Naive thymus-derived CD4-positive, alpha-beta T cell (primary cell): ENCODE measurements at places on chromosomes 2 and 18. TPM values are rescaled to one million over a fixed set of nuclear protein-coding genes. Genes with fewer than 3 reads are reported as not detected.

WDR7 gene
- polyA plus RNA-seq, result 31.9 TPM

INPP5D gene
- 122 TPM for polyA plus RNA-seq

PROM2 gene
- polyA plus RNA-seq, result not detected

SPHKAP gene
- not detected for polyA plus RNA-seq

CYP27A1 gene
- not detected for polyA plus RNA-seq

CROCC2 gene
- polyA plus RNA-seq, result not detected

MYOM1 gene
- polyA plus RNA-seq, result 1.9 TPM

DNA sequence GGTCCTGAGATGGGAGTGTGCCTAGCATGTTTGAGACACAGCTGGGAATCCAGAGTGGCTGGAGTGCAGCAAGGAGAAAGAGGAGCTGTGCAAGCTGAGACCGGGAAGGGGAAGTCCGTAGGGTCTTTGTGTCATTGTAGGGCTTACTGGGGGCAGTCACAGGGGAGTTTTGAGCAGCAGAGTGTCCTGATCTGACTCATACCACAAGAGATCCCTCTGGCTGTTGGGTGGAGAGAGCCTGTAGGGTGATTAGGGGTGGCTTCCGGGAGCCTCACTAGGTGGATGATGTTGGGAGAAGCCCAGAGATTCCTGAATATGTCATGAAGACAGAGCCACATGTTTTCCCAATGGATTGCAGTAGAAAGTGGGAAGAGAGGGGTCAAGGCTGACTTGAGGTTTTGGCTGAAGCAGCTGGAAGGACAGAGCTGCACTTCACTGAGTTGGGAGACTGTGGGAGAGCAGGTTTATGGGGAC, 30.9 kb downstream of the FHOD3 start:
- DNase-seq, result no peak
- H3K27ac ChIP-seq, result no peak overlapping the region
- H3K4me3 ChIP-seq, result no peak overlapping the region
- no peaks in the 10 kb centered on the region for H3K36me3 ChIP-seq
- no peaks in the 10 kb centered on the region for H3K27me3 ChIP-seq

- no peak overlapping the region for H3K27ac ChIP-seq
- no peaks in the 10 kb centered on the region for H3K27me3 ChIP-seq
- DNase-seq, result no peak
Measured at GRCh38 chr2:104774631-104775030, 79.3 kb upstream of the POU3F3 start.

DNA sequence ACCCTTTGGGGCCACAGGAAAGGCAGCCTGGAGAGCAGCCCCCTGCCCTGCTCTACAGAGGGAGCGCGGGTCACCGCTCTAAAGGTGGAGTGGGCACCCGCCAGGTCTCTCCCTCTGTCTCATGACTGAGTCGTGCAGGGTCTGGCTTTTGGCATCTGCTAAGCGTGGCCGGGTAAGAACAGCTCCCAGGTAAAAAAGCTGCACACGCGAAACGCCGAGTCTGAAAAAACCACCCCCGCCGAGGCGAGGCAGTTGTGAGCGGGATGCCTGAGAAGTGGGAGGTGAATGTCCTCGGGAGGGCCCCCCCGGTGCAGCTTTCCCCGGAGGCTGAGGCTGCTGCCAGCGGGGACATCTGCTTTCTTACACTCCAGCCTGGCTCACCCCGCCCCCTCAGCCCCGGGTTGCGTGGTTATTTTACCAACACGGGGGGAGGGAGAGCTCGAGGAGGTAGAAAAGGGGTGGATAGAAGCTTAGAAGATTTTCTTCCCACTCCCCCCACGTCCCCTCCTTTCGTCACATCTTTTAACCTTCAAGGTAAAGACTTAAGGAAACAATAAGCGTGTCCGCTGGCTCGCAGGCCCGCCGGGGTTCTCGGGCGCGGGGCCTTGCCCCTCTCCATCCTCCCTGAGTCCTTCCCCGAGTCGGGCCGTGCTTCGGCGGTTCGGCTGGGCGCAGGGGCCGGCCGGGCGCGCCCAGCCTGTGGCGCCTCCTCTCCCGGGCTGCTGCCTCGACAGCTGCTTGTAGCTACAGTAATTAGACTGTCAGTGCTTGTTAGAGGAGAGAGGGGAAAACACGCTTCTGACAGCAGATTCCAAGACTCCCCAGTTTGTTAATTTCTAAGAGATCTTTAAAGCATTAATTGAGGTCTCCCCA, 70.6 kb upstream of the PSMD14 start:
- H3K36me3 ChIP-seq, result no peaks in the 10 kb centered on the region
- peak overlapping the region; percentile 76 for H3K4me3 ChIP-seq
- peak; percentile 47 for DNase-seq
- peaks cover 16% of the 10 kb centered on the region for H3K4me1 ChIP-seq

DNA sequence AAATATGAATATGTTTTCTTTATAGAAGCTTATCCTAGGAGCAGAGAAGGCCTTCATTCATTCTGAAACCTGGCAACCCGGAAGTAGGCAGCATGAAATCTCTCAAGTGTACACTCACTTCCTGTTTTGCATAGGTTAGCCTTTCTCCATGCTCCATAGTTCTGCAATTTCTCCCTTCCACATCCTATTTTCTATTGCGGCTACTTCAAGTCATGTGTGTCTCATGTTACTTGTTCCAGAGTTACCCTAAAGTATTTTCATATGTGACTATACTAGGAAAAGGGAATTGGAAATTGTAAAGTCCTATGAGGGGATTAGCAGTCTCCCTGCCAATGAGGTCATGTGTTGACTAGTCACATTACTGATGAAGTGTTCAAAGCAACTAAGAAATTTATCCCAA, 320.6 kb downstream of the NCKAP5 start:
- H3K36me3 ChIP-seq, result no peaks in the 10 kb centered on the region
- H3K4me1 ChIP-seq, result no peaks in the 10 kb centered on the region
- H3K27me3 ChIP-seq, result no peaks in the 10 kb centered on the region
- no peak overlapping the region for H3K27ac ChIP-seq
- H3K4me3 ChIP-seq, result no peak overlapping the region
- DNase-seq, result no peak

GRCh38 chr2:136492901-136493300, 272.4 kb upstream of the THSD7B start:
- no peak overlapping the region for H3K27ac ChIP-seq
- no peaks in the 10 kb centered on the region for H3K4me1 ChIP-seq
- H3K4me3 ChIP-seq, result no peak overlapping the region
- no peaks in the 10 kb centered on the region for H3K36me3 ChIP-seq
- no peaks in the 10 kb centered on the region for H3K27me3 ChIP-seq
- no peak for DNase-seq

DNA sequence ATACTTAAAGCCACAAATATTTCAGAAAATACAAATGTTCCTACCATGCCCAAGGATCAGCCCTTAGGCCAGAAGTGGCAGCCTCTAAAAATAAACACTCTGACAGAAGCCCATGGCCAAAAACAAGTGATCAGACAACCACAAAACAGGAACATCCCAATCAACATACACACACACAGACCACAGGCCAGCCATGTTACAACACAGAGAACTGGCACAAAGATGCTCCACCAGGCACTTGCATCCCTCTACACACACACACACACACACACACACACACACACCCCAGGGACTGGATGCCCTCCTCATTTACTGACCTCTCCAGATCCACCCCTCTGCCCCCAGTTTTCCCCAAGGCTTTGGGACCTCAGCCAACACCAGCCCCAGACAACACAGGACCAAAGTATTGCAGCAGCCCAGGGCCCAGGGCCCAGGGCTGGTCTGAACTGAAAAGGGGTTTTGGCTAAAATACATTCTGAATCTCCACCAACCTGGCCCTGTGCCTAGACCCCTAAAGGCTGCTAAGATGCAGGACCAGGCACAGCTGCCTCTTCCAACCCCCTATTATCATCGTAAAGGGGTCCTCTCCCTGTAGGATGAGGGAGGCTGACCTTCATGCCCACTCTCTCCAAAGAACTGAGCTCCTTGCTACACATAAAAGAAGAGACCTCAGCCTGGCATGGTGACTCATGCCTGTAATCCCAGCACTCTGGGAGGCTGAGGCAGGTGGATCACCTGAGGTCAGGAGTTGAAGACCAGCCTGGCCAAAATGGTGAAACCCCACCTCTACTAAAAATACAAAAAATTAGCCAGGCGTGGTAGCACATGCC, 151.4 kb downstream of the TNS1 start:
- H3K4me1 ChIP-seq, result no peaks in the 10 kb centered on the region
- no peak overlapping the region for H3K27ac ChIP-seq
- no peak overlapping the region for H3K4me3 ChIP-seq
- H3K36me3 ChIP-seq, result no peaks in the 10 kb centered on the region

- H3K4me1 ChIP-seq, result no peaks in the 10 kb centered on the region
- DNase-seq, result no peak
- H3K27ac ChIP-seq, result no peak overlapping the region
- H3K4me3 ChIP-seq, result no peak overlapping the region
Measured at GRCh38 chr2:235053651-235054050, 101.8 kb downstream of the SH3BP4 start.

DNA sequence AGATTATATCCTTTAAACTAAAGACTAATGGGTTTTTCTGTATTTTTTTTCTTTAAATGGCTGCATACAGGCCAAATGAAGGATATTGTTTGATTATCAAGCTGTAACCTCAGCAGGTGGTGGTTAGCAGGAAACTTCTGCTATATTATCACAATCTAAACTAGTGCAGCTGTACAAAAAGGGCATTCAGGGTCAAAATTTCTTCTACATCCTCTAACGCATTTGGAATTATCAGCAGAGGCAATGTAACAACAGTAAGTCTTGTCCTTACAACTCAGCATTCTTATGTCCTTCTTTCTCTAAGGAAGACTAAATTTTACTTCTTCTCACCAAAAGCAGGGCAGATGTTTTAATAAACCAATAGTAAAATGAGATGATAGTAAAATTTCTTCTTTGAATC, 135.8 kb upstream of the FN1 start:
- no peaks in the 10 kb centered on the region for H3K36me3 ChIP-seq
- no peak overlapping the region for H3K27ac ChIP-seq
- no peak for DNase-seq
- H3K4me1 ChIP-seq, result no peaks in the 10 kb centered on the region

DNA sequence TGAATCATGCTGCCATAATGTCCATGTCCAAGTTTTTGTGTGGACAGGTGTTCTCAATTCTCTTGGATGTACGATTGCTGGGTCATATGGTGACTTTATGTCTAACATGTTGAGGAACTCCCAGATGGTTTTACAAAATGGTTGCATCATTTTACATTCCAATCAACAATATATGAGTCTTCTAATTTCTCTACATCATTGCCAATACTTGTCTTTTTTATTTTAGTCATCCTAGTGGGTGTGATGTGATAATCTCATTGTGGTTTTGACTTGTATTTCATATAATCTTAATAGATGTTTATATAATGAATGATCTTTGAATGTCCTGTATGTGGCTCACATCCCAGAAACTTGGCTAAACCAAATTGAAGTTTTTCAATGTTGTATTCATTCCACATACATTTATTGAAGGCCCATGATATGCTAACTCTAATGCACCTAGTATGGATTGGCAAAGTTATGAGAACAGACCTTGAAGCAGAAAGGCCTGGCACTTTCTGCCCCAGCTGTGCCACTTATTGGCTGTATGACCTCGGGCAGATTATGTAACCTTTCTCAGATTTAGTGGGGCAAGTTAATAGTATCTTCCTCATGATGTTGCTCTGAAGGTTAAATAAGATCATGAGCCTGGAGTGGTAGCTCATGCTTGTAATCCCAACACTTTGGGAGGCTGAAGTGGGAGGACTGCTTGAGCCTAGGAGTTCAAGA, 205.4 kb downstream of the RAB3GAP1 start:
- H3K27ac ChIP-seq, result no peak overlapping the region
- DNase-seq, result no peak
- no peaks in the 10 kb centered on the region for H3K27me3 ChIP-seq
- H3K4me3 ChIP-seq, result no peak overlapping the region
- no peaks in the 10 kb centered on the region for H3K4me1 ChIP-seq

DNA sequence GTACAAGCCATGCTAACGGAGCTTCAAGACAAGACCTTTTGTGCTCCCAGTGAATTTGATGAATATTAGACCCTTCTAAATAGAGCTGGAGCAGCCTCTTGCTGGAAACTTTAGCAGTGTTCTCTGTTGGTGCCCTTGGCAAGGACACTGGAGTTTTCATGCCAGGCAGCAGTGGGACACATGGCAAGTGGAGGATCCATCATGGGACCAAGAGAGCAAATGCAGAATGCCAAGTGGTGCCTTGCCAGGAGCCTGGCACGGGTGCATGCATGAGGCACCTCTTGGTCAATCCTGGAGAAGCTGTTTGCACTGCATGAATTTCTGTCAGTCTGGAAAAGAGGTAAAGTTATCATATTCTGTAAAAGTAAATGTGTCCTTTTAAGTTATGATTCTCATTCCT, 59.1 kb downstream of the NETO1 start:
- H3K27me3 ChIP-seq, result no peaks in the 10 kb centered on the region
- no peak overlapping the region for H3K4me3 ChIP-seq
- no peaks in the 10 kb centered on the region for H3K4me1 ChIP-seq
- H3K36me3 ChIP-seq, result no peaks in the 10 kb centered on the region

GRCh38 chr2:173124441-173124840, 48.8 kb downstream of the MAP3K20 start:
- no peaks in the 10 kb centered on the region for H3K4me1 ChIP-seq
- no peak for DNase-seq
- H3K27ac ChIP-seq, result no peak overlapping the region
- no peaks in the 10 kb centered on the region for H3K36me3 ChIP-seq

GRCh38 chr2:130338793-130339345, 3.8 kb upstream of the IMP4 start:
- H3K4me1 ChIP-seq, result peaks cover 9% of the 10 kb centered on the region
- H3K27ac ChIP-seq, result no peak overlapping the region
- no peaks in the 10 kb centered on the region for H3K27me3 ChIP-seq
- H3K36me3 ChIP-seq, result peaks cover 34% of the 10 kb centered on the region
- DNase-seq, result no peak
- no peak overlapping the region for H3K4me3 ChIP-seq

DNA sequence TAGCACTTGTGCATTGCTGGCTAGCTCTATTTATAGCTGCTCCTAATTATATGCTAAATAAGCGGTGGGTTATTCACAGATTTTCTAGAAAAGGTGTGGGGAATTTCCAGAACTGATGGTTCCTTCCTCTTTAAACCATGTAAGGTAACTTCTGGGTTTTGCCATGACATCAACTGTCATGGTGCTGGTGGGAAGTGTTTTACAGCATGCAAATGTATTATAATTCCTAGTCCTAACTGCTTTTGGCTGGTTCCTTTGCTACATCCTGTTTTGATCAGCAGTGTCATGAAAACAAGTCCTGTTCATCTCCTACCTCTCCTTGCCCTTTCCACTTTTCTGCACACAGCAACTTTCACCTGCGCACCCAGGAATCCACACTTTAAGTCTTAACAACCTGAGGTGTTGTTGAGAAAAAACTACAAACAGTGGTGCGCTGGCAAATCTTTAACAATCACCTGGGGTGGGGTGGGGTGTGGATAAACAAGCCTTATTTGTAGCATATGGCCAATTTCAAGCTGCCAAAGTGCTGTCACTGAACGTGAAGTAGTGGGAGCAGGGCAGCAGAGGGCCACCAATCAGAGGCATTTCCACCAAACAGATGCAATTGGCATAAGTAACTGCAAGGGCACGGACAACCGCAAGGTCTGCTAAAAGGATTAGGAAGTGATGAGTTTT, 33.4 kb upstream of the SKOR2 start:
- H3K27me3 ChIP-seq, result no peaks in the 10 kb centered on the region
- no peaks in the 10 kb centered on the region for H3K36me3 ChIP-seq
- no peak overlapping the region for H3K27ac ChIP-seq

- H3K36me3 ChIP-seq, result no peaks in the 10 kb centered on the region
- H3K27me3 ChIP-seq, result no peaks in the 10 kb centered on the region
- no peak for DNase-seq
- H3K4me3 ChIP-seq, result no peak overlapping the region
Measured at GRCh38 chr2:42812899-42813479, 20.6 kb upstream of the HAAO start.
